ENCODE measurements at places on chromosomes 4 and X.

- peak overlapping the region; percentile 89 for H3K27ac ChIP-seq
- H3K27me3 ChIP-seq: no peaks in the 10 kb centered on the region
- H3K4me3 ChIP-seq: peak overlapping the region; percentile 77
- H3K4me1 ChIP-seq: peaks cover 30% of the 10 kb centered on the region
- peaks cover 16% of the 10 kb centered on the region for H3K36me3 ChIP-seq
Observed at GRCh38 chr4:177441061-177441802, 1.0 kb downstream of the AGA start.

DNA sequence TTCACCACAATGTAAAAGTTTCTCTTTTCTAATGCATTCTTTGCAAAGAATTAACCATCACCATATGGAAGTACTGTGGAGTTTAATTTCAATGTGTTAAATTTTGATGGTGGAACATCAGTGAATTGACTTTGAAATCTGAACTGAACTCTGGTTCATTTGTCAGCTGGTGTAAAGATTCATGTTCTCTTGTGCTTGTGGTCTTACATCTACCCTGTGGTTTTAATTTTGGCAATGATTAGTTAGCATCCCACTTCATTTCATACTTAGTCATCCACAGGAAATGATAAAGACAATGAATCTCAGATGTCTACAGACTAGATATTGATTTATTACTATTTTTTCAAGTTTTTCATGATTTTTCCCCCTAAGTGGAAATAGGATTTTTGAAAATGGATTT, 77.8 kb downstream of the GRID2 start:
- H3K36me3 ChIP-seq: no peaks in the 10 kb centered on the region
- DNase-seq: no peak
- H3K27ac ChIP-seq: no peak overlapping the region
- H3K4me1 ChIP-seq: no peaks in the 10 kb centered on the region
- H3K4me3 ChIP-seq: no peak overlapping the region
- H3K27me3 ChIP-seq: no peaks in the 10 kb centered on the region

GRCh38 chr4:108219998-108220397, 51.3 kb upstream of the LEF1 start:
- no peak for DNase-seq
- no peak overlapping the region for H3K4me3 ChIP-seq
- H3K36me3 ChIP-seq: no peaks in the 10 kb centered on the region
- H3K4me1 ChIP-seq: no peaks in the 10 kb centered on the region

- peaks cover 20% of the 10 kb centered on the region for H3K36me3 ChIP-seq
- H3K4me1 ChIP-seq: no peaks in the 10 kb centered on the region
- H3K27ac ChIP-seq: no peak overlapping the region
- H3K27me3 ChIP-seq: no peaks in the 10 kb centered on the region
- no peak overlapping the region for H3K4me3 ChIP-seq
Observed at GRCh38 chr4:8403173-8403753, 37.3 kb downstream of the ACOX3 start.

- DNase-seq: no peak
- H3K36me3 ChIP-seq: no peaks in the 10 kb centered on the region
- peak overlapping the region; percentile 55 for H3K4me3 ChIP-seq
- no peaks in the 10 kb centered on the region for H3K27me3 ChIP-seq
Observed at GRCh38 chrX:24468245-24468644, 3.2 kb downstream of the PDK3 start.

GRCh38 chr4:54659749-54660535, 2.2 kb downstream of the KIT start:
- H3K4me1 ChIP-seq: peaks cover 3% of the 10 kb centered on the region
- H3K36me3 ChIP-seq: peaks cover 8% of the 10 kb centered on the region
- peaks cover 45% of the 10 kb centered on the region for H3K27me3 ChIP-seq
- no peak overlapping the region for H3K27ac ChIP-seq

GRCh38 chr4:17323554-17324385, 188.1 kb downstream of the QDPR start:
- no peak overlapping the region for H3K27ac ChIP-seq
- H3K4me1 ChIP-seq: peaks cover 4% of the 10 kb centered on the region
- peaks cover 3% of the 10 kb centered on the region for H3K36me3 ChIP-seq
- peaks cover 15% of the 10 kb centered on the region for H3K27me3 ChIP-seq
- peak overlapping the region; percentile 19 for H3K4me3 ChIP-seq

GRCh38 chr4:3676196-3676595, 90.0 kb upstream of the ADRA2C start:
- H3K4me1 ChIP-seq: no peaks in the 10 kb centered on the region
- no peak overlapping the region for H3K27ac ChIP-seq
- peaks cover 6% of the 10 kb centered on the region for H3K36me3 ChIP-seq
- DNase-seq: no peak
- H3K27me3 ChIP-seq: peaks cover 82% of the 10 kb centered on the region

GRCh38 chr4:61204353-61205060, 4.4 kb downstream of the ADGRL3 start:
- peaks cover 3% of the 10 kb centered on the region for H3K36me3 ChIP-seq
- peaks cover 41% of the 10 kb centered on the region for H3K27me3 ChIP-seq
- no peak for DNase-seq
- no peak overlapping the region for H3K27ac ChIP-seq
- no peaks in the 10 kb centered on the region for H3K4me1 ChIP-seq

- no peak overlapping the region for H3K27ac ChIP-seq
- no peak for DNase-seq
- H3K4me3 ChIP-seq: no peak overlapping the region
Observed at GRCh38 chr4:127400731-127401346, 231.9 kb upstream of the INTU start.

- peak within 1 kb of the TSS; percentile 64 for H3K4me3 ChIP-seq
- no peak within 1 kb of the TSS for H3K27ac ChIP-seq
- H3K4me1 ChIP-seq: no peaks in the 10 kb centered on the region
Observed at GRCh38 chr4:7192252-7193029, at the start of gene SORCS2. Gene SORCS2 (plus strand): TSS chr4:7192538.

- H3K27me3 ChIP-seq: no peaks in the 10 kb centered on the region
- H3K36me3 ChIP-seq: no peaks in the 10 kb centered on the region
- H3K27ac ChIP-seq: no peak overlapping the region
- no peak for DNase-seq
- H3K4me1 ChIP-seq: no peaks in the 10 kb centered on the region
- no peak overlapping the region for H3K4me3 ChIP-seq
Observed at GRCh38 chrX:42823443-42823842, 45.5 kb upstream of the PPP1R2C start.

DNA sequence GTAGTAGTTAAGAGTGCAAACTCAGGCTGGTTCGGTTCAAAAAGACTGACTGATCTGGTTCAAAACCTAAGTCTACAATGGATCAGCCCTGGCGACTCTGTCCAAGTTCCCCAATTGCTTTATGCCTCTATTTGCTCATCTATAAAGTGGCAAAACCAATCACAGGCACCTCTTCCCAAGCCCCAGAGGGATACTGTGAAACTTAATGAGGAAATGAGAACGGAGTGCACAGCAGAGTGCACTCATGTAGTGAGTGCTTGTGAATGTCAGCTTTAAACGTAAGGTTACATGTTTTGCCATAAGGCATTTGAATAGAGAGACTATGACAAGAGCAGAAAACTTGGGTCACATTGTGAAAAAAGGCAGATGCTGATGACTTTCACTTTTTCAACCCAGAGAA, 199.7 kb upstream of the KLF3 start:
- no peak overlapping the region for H3K27ac ChIP-seq
- peak overlapping the region; percentile 42 for H3K4me3 ChIP-seq

DNA sequence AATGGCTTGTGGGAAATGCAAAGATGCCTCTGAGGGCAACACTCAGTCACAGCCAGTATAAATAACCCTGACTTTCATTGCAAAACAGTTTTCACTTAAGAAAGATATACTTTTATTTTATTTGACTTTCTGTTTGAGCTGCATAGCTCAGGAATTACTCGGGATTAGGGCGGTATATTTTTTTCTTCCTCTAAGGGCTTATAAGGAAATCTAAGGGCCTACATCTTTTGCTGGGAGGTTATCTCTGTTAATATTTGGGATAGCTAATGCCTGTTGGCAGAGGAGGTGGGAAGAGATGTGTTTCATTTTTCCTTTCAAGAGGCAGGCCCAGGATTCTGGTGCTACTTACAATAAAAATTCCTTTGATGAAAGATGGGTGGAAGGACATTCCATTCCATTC, 28.8 kb upstream of the EGFL6 start:
- no peaks in the 10 kb centered on the region for H3K4me1 ChIP-seq
- no peaks in the 10 kb centered on the region for H3K36me3 ChIP-seq
- H3K4me3 ChIP-seq: no peak overlapping the region
- DNase-seq: no peak
- no peak overlapping the region for H3K27ac ChIP-seq

GRCh38 chr4:132737344-132737743, 411.8 kb upstream of the PCDH10 start:
- DNase-seq: no peak
- H3K4me1 ChIP-seq: no peaks in the 10 kb centered on the region
- H3K27me3 ChIP-seq: no peaks in the 10 kb centered on the region
- no peaks in the 10 kb centered on the region for H3K36me3 ChIP-seq
- no peak overlapping the region for H3K27ac ChIP-seq

GRCh38 chrX:101986586-101986985, 54.8 kb upstream of the ZMAT1 start:
- H3K4me3 ChIP-seq: no peak overlapping the region
- no peak for DNase-seq
- no peaks in the 10 kb centered on the region for H3K4me1 ChIP-seq
- no peaks in the 10 kb centered on the region for H3K36me3 ChIP-seq
- no peak overlapping the region for H3K27ac ChIP-seq
- no peaks in the 10 kb centered on the region for H3K27me3 ChIP-seq

DNA sequence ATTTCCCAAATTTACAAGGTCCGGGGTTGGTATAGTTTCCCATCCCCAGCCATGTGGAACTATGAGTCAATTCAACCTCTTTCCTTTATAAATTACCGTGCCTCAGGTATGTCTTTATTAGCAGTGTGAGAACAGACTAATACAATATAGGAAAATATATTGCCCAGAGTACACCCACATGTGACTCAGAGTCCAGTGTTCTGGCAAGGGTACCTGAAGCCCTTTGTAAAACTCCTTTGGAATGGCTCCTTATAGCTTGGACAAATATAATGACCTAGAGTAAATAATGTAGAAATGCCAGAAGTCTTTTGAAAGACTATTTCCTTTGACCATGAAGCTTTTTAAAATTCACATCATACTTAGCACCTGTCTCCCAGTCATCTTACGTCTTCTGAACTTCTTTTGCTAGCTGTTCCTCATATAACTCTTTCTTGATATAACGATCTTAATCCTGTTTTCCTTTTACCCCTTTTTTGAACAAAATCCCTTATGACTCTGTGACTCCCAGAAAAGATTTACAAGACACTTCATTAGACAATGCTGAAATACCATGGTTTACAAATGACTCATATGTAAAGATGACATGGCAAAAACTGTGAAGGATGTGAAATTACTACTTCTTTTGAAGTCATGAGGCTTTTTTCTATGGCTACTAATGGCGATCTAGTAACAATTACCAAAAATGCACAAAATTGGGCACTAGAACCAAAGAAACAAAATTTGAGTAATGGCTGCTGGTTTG, 408.9 kb downstream of the NAP1L3 start:
- no peak overlapping the region for H3K4me3 ChIP-seq
- H3K4me1 ChIP-seq: no peaks in the 10 kb centered on the region
- no peaks in the 10 kb centered on the region for H3K36me3 ChIP-seq
- H3K27me3 ChIP-seq: no peaks in the 10 kb centered on the region
- DNase-seq: no peak
- no peak overlapping the region for H3K27ac ChIP-seq

GRCh38 chr4:7427831-7428260, 6.9 kb downstream of the PSAPL1 start:
- H3K27ac ChIP-seq: no peak overlapping the region
- no peak for DNase-seq
- H3K27me3 ChIP-seq: peaks cover 28% of the 10 kb centered on the region
- H3K4me1 ChIP-seq: peaks cover 5% of the 10 kb centered on the region
- no peak overlapping the region for H3K4me3 ChIP-seq

DNA sequence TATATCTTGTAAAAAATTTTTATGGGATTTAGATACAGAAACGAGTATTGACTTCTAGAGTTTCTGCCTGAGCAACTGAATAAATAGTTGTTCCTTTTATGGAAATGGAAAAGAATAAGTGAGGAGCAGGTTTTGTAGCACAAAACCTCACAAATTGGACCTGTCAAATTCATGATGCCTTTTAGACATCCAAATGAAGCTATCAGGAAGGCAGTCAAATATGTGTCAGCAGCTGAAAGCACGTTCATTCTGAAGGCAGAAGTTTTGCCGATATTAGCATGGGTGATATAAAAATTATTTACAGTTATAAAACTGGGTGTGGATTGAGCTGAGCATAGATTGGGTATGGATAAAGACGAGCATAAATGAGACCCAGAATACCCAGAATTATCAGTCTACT, 374.0 kb downstream of the EPHA5 start:
- no peak overlapping the region for H3K4me3 ChIP-seq
- no peak overlapping the region for H3K27ac ChIP-seq
- H3K27me3 ChIP-seq: no peaks in the 10 kb centered on the region
- no peaks in the 10 kb centered on the region for H3K4me1 ChIP-seq

DNA sequence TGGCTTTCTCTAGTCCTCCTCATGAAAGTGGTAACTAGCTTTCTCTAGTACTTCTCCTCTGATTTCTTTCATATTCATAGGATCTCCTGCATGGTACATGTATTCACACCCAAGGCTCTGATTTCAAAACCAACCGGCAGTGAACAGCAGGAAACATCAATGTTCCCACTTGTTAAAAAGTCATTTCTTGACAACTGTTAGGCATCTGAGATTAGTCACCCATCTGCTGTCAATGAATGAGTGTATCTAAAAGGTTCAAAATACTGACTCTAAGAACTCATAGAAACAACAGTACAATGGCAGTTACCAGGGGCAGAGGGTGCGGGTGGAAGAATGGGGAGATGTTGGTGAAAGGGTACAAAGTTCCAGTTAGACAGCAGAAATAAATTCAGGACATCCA, 31.5 kb upstream of the PUDP start:
- no peaks in the 10 kb centered on the region for H3K27me3 ChIP-seq
- H3K27ac ChIP-seq: no peak overlapping the region
- DNase-seq: no peak
- peaks cover 2% of the 10 kb centered on the region for H3K4me1 ChIP-seq

GRCh38 chr4:73222466-73223257, 35.9 kb downstream of the ANKRD17 start:
- no peak overlapping the region for H3K27ac ChIP-seq
- H3K4me3 ChIP-seq: no peak overlapping the region
- peak; percentile 50 for DNase-seq
- peaks cover 18% of the 10 kb centered on the region for H3K4me1 ChIP-seq
- peaks cover 17% of the 10 kb centered on the region for H3K36me3 ChIP-seq

GRCh38 chr4:186726426-186727168, 2.9 kb upstream of the FAT1 start:
- DNase-seq: no peak
- no peaks in the 10 kb centered on the region for H3K36me3 ChIP-seq
- H3K27me3 ChIP-seq: peaks cover 51% of the 10 kb centered on the region
- no peaks in the 10 kb centered on the region for H3K4me1 ChIP-seq

- H3K4me1 ChIP-seq: no peaks in the 10 kb centered on the region
- H3K36me3 ChIP-seq: no peaks in the 10 kb centered on the region
- no peak overlapping the region for H3K4me3 ChIP-seq
- H3K27me3 ChIP-seq: no peaks in the 10 kb centered on the region
- DNase-seq: no peak
Observed at GRCh38 chrX:69291116-69291515, 125.9 kb upstream of the PJA1 start.

DNA sequence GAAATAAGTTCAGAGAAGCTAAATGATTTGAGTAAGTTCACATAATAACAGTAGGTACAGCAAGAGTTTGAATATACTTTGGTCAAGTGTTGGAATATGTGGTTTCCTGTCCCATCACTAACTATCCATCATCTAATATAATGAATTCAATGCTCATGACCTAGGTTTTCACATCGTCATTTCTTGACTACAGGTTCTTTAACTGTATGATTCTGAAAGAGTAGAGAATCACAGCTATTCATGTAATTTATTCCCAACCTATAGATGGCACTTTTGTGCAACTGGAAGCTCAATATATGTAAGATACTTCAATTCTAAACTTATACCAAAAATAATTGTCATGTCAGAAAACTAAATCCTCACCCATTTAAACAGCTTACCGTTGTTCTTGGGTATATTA, 53.1 kb downstream of the TIGD2 start:
- no peak overlapping the region for H3K4me3 ChIP-seq
- H3K36me3 ChIP-seq: no peaks in the 10 kb centered on the region
- H3K4me1 ChIP-seq: no peaks in the 10 kb centered on the region
- H3K27me3 ChIP-seq: no peaks in the 10 kb centered on the region
- no peak for DNase-seq
